ENCODE measurements at places on chromosomes 4 and X.

- no peak for DNase-seq
Observed at GRCh38 chr4:66465111-66465510, 794.8 kb upstream of the EPHA5 start.

DNA sequence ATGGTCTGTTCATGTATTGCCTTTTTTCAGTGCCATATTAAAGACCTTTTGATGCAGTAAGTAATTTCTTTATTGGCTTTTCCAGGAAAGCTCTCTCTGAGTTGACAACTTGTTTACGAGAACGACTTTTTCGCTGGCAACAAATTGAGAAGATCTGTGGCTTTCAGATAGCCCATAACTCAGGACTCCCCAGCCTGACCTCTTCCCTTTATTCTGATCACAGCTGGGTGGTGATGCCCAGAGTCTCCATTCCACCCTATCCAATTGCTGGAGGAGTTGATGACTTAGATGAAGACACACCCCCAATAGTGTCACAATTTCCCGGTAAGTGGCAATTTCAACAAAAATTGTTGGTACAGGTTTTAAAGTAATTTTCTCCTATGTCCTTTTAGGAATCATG is 148.0 kb downstream of the STIM2 start:
- no peak for DNase-seq

- DNase-seq, result no peak
Observed at GRCh38 chr4:80305466-80305865, 30.1 kb upstream of the CFAP299 start.

DNA sequence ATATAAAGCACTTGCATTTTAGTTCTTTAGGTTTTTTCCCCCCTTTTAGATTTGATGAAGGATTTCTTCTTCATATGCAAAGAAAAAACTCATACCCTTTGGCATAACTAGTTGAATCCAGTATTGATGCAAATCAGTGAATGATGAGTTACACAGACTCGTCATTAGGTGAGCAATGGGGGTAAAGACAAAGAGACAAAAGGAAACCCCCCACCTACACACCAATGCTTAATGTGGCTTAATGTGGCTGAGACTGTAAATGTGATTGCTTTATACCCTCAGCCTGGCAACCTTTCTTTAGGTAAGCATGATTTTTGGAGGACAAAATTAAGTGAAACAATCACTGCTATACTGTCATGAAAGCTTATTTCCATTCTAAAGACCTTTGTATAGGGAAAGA is 39.5 kb downstream of the CD40LG start:
- DNase-seq, result no peak

GRCh38 chr4:97016186-97016907 is 1126.9 kb downstream of the STPG2 start:
- no peak for DNase-seq

DNA sequence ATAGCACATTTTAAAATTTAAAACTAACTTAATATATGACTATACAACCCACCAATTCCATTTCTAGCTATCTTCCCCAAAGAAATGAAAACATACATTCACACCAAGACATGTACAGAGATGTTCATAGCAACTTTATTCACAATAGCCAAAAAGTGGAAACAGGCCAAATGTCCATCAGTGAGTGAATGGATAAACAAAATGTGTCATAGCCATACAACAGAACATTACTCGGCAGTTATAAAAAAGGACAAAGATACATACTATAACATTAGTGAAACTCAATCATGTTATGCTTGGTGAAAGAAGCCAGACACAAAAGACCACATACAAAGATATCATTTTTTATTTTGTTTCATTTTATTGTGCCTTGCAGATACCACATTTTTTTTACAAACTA is 396.8 kb downstream of the PACRGL start:
- no peak for DNase-seq

DNA sequence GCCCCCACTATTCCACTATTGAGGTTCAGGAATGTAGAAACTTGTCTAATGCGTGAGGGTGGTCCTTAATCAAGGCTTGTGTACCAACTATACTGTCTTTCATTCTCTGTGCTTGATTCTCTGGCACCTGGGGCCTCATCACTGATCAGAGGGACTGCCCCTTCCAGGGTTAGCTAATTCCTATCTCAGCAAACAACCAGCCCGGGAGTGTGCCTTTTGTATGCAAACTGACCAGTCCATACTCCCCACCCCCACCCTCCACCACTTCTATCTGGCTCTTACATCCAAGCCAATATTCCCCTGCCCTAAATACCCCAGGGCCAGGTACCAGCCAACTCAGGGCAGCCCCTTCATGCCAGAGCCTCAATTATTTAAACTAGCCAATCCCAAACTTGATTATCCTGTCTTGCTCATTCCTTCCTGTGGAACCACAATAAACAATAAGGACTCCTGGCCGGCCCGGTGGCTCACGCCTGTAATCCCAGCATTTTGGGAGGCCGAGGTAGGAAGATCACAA is 59.3 kb downstream of the FTHL17 start:
- no peak for DNase-seq

- no peak for DNase-seq
Observed at GRCh38 chr4:140826701-140827027, 70.5 kb upstream of the TBC1D9 start.

GRCh38 chrX:131979116-131979515 is 44.0 kb upstream of the STK26 start:
- no peak for DNase-seq

DNA sequence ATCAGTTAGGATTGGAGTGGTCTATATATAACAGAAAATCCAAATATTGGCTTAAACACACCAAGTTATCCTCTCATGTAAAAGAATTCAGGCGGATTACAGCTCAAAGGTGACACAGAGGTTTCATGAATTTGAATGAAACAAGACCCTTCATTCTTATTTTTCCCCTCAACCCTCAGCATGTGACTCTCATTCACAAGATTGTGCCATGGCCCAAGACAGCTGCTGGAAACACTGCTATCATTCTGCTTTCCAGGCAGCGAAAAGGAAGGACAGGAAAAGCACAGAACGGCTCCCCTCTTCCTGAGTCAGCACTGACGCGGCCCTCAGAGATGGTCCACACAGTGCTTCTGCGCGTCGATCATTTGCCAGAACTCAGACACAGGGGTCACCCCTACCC is 891.0 kb upstream of the FRG1 start:
- peak; percentile 11 for DNase-seq

- no peak for DNase-seq
Observed at GRCh38 chrX:103155201-103155600, 59.7 kb upstream of the BEX4 start.

- DNase-seq, result peak; percentile 61
Observed at GRCh38 chr4:31104577-31104976, 384.4 kb downstream of the PCDH7 start.

- no peak for DNase-seq
Observed at GRCh38 chrX:2664502-2664901, 26.6 kb upstream of the CD99 start.

DNA sequence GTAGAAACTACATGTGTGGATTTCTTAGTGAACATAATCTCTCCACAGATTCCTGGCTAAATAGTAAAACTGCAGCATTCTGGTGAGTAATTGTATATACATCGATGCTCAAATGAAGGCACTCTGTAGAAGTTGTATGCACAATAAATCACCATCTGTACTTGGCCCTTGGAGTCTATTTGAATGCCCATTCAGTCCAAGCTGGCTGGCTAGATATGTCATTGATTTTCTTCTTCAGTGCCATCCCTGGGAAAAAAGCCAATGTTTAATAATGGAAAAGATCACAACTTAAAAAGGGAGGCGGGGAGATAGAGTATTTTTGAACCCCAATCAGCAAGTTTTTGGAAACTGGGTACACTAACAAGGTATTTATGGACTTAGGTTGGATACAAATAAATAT is 381.0 kb upstream of the TEX13C start:
- peak; percentile 12 for DNase-seq

GRCh38 chrX:13165266-13166189 is 121.1 kb upstream of the FAM9C start:
- DNase-seq, result peak; percentile 84

DNA sequence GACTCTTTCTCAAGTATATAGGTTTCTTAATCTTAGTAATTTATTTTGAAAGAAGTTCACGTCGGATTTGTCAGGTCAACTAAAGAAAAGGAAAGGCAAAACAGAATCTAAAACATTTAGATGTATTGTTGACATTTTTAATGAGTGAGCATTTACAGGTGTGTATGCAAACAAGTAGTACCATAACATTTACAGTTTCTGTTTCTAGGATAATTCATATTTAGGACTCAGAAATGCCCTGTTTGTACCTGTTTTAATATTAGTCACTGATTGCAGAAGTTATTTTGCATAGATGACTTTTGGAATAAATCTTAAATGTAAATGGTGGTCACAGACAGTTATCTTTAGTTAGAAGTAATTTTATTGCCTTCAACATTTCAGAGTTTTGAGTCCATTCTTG is 151.3 kb upstream of the NUDT6 start:
- no peak for DNase-seq

DNA sequence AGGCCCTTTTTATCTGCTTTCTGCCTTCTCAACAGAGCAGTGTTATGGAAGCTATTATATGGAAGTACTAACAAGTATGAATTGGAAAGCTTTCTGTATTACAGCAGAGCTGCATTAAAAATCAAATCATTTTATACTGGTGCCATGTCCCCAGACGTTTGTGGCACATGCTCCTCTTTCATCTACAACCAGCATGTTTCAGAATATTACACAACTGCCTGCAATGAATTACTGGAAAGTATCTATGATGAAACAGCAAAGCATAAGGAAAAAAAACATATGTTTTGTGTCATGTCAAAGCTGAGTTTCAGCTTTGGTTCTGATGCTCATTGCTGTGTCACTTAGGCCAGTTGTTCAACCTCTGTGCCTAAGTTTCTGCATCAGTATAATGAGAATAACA is 576.8 kb downstream of the GBA3 start:
- no peak for DNase-seq

DNA sequence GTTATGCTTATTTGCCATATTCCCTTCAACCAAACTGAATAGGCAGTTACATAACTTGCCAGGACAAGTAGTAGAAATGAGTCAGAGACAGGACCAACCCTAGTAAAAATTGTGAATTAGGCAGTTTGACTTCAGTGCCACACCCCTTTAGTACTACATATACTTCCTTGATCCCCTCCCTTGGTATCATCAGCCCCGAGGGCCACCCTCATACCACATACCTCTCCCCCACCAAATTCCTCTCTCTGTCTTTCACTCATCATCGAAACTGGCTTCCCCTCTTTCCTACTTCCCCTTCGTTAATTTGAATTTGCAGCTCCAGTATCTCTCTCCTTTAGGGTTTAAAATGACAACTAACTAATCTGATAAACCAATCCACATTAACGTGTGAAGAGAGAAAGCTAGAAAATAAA is 7.9 kb upstream of the PTPN13 start:
- no peak for DNase-seq

- no peak for DNase-seq
Observed at GRCh38 chr4:159655547-159655946, 552.7 kb downstream of the RAPGEF2 start.

GRCh38 chrX:133794126-133794525 is 191.3 kb downstream of the GPC3 start:
- DNase-seq, result no peak

- DNase-seq, result no peak
Observed at GRCh38 chrX:130287071-130287770, 18.5 kb upstream of the ZNF280C start.

- no peak for DNase-seq
Observed at GRCh38 chr4:174111422-174111821, 172.0 kb downstream of the FBXO8 start.

- no peak for DNase-seq
Observed at GRCh38 chr4:41622787-41623186, 84.8 kb downstream of the LIMCH1 start.

DNA sequence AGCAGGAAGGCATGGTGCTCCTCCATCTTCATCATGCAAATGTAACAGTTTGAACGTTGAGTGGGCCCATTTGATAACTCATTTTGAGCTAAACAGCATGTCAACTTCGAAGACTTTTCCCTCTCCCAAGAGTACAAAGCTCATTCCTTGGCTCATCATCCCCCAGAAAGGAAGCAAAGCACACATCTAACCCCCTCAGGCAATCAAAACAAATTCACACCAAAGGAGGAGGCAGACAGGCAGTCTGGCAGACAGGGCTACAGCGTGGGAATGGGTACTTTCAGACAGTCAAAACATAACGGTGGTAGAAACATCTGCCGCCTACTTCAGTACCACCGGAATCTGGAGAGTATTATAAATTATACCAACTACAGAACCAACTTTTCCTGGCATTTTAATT is 81.7 kb downstream of the PCDH19 start:
- DNase-seq, result no peak

DNA sequence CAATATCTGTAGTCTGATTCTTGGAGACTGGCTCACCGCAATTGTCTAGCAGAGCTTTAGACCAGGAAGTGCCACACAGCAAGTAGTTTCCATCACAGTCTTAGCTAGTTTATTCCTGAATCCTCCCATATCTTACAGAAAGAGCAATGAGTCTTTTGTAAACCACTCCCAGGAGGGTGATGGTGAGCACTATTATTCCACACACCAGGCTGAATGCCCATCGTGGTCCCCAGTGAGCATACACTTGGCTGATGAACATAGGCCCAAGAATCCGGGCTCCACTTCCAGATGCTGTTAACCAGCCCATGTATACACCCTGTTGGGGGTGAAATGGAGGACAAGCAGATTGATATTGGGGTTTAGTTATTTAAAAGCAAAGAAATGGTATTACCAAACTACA is 39.8 kb downstream of the PLK4 start:
- no peak for DNase-seq

GRCh38 chr4:111453216-111453615 is 692.0 kb upstream of the FAM241A start:
- DNase-seq, result no peak

DNA sequence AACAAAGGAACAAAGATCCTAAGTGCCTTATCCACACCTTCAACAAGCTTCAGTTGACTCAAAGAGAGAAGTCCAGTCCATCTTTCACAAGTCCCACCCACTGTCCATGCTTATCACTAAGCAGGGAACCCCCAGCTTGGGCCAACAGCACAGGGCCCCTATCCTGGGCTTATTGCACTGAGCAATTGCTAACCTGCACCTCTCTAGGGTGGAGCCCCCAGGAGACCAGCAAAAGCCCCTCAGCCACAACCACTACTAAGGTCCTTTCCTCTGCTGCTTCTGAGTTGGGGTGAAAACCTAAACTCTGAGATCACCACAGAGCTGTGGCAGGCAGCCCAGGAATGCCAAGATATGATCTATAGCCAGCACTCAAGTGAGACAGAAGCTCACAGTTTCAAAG is 96.7 kb upstream of the PBDC1 start:
- no peak for DNase-seq
